ENCODE measurements at places on chromosomes 11 and 22. TPM values are rescaled to one million over a fixed set of nuclear protein-coding genes. Genes with fewer than 3 reads are reported as not detected.
A peak's percentile ranks its signal among the peaks of the same experiment; 100 is the strongest.

DNA sequence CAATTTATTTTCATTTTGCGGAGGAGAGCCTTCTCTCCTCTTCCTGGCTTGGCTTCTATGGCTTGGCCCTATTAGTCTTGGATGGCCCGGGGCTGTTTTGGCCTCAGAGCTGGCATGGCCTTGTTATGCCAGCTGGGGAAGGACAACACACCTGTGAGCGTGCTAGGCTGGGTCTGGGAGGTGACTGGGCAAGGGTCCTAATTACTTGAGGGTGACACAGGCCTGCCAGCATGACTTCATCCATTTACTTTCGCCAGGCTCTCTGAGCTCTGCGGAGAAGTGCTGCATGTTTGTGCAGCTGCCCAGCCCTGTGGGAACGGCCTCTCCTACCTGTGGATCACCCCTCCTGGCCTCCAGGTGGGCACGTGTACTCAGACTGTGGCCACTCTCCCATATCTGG, 153.6 kb downstream of the SNX19 start:
- no peak for DNase-seq

DNA sequence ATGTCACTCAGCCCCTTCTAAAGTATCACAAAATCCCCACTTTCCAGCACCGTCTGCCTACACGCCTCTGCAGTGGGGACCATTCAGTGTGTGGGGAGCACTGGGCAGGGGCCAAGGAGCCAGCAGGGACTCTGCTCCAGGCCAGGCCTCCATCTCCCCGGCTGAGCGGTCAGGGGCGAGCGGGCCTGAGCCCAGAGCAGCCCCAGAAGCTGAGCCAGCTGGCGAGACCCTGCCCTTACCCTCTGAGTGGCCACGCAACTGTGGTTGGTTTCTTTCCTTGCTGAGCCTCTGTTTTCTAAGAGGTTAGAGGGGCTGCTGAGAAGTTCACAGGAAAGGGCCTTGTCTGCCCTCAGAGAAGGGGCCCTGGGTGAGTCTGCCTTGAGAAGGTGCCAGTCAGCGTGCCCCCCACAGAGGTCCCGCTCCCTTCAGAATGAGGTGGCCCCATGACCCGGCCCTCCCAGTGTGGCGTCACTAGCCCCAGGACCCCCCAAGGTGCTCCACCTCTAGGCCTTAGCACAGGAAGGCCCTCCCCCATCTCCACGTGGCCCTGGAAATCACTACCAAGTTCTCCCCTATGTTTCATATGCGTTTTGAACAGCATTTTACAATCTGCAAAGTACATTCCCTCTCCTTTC, 46.9 kb downstream of the WNT11 start:
- no peak for DNase-seq

DNA sequence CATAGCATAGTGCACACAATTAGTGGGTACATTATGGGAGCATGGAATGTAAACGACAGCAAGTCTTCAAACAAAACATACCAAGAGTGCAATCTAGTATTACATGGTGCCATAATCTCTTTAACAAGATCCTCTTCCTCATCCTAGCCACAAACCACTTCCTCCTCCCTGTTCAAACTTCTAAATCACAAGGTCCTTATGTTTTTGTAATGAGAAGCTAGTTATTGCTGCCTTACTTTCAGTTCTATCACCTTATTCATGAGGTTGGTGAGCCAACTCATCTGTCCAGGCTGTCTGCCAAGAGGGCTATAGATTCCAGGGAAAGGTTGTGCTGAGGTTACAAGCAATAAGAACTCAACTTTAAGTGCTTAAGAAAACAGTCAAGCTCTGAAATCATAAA, 195.4 kb upstream of the ARHGAP20 start:
- DNase-seq: no peak

DNA sequence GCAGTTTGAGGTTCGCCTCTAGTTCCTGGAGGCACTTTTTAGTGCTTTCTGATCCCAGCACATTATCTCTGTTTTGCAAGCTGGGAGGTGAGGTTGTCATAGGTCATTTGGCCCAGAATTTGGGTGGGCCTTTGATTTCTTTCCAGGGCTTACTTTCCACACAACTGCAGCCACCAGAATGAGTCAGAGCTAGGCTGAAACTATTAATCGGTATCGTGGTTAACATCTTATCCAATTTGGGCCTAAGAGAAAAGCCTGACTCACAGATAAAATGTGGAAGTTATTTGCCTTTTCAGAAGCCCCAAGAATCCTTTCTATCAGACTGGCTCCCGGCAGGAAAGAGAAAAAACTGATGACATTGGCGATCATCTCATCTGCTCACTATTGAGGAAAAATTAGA, 166.4 kb downstream of the KIRREL3 start:
- no peak for DNase-seq

GRCh38 chr11:12331239-12331874, 46.0 kb upstream of the PARVA start:
- DNase-seq: peak; percentile 86

MMP10 gene
- not detected for polyA plus RNA-seq
